ENCODE measurements at places on chromosomes 2 and 18.

DNA sequence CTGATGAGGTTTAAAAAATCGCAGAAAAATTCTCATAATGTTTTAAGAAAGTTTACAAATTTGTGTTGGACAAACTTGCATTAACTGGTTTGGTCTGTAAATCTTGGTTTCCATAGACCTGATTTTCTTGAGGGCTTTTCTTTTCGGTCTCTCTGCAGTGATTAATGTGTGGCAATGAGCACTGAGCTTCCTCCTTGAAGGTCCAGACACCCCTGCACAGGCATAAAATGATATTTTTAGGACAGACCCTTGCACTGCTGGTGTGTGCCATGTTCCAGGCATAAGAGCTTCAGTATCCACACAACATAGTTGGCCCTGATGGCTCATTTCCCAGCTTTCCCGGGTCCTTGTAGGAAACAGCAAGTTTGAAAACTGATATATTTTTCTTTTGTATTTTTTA is 33.7 kb downstream of the MRPL33 start:
- DNase-seq = no peak

GRCh38 chr18:35578481-35578880 is 3.1 kb upstream of the GALNT1 start:
- DNase-seq = no peak

- no peak for DNase-seq
Measured at GRCh38 chr2:222851956-222852617, 8.7 kb upstream of the ACSL3 start.

- no peak for DNase-seq
Measured at GRCh38 chr2:101374821-101375561, 12.3 kb downstream of the CREG2 start.

DNA sequence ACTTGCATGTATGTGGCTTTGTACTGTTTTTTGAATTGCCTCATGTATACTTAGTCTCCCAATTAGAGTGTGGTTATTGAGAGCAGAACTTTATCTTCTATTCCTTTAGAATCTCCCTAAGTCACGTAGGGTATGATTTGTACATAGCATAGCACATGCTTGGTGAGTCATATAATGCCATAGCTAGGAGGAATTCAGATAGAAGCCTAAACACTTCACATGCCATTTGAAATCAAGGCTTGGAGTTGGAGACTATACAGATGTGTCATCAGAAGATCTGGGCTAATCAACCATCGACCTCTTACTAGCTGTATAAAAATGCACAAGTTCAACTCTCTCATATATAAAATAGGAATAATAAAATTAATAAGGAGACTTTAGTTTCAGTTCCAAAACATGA is 222.6 kb upstream of the ST6GAL2 start:
- no peak for DNase-seq

DNA sequence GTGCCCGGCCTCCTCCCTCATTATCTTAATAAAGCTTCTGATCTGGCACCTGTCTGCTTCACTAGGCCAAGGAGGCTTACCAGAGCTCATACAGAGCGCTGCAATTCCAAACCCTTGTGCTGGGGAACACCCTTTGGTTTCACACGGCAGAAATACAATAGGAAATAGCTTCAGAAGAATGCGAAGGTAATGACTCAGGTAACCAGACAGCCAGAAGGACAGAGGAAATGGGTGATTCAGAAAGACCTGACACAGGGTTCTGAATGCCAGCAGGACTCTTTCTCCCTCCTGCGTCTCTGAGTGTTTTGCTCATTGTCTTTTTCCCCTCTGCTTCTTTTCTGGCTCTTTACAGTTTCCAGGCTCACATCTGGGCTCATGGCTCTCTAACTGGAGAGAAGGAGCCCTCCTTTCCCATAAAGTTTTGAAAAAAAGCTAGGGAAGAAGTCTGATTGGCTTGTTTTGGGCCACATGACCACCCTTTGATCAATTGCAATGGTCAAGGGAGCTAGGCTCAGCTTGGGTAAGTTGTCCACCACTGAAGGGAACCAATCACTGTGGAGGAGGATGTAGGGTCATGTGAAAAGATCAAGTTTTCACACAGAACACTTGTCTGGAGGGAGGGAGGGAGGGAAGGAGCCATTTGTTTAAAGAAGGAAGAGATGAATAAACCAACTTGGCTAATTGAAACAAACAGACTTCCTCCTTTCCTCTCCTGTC is 90.5 kb upstream of the UPP2 start:
- no peak for DNase-seq

Data from stimulated activated CD4-positive, alpha-beta T cell treated with anti-CD3 and anti-CD28 coated beads, Interleukin-4, amount 100 ng/mL, for 24 hours (primary cell).